ENCODE measurements at places on chromosomes 3 and 15. TPM values are rescaled to one million over a fixed set of nuclear protein-coding genes. Genes with fewer than 3 reads are reported as not detected.

The NPAP1 gene
- not detected for total RNA-seq

The NR1I2 gene
- 0.10 TPM for total RNA-seq

The SAMD7 gene
- not detected for total RNA-seq

The RTP3 gene
- total RNA-seq = not detected

The VILL gene
- 23.0 TPM for total RNA-seq

The CD86 gene
- total RNA-seq = 2.5 TPM

The CORO2B gene
- not detected for total RNA-seq

The B3GNT5 gene
- total RNA-seq = 0.71 TPM

The DUOXA2 gene
- not detected for total RNA-seq

The METTL6 gene
- total RNA-seq = 15.8 TPM

The FANCD2 gene
- 61.2 TPM for total RNA-seq

The MAPK6 gene
- total RNA-seq = 23.4 TPM

The PLA1A gene
- total RNA-seq = not detected

The HIGD2B gene
- not detected for total RNA-seq

DNA sequence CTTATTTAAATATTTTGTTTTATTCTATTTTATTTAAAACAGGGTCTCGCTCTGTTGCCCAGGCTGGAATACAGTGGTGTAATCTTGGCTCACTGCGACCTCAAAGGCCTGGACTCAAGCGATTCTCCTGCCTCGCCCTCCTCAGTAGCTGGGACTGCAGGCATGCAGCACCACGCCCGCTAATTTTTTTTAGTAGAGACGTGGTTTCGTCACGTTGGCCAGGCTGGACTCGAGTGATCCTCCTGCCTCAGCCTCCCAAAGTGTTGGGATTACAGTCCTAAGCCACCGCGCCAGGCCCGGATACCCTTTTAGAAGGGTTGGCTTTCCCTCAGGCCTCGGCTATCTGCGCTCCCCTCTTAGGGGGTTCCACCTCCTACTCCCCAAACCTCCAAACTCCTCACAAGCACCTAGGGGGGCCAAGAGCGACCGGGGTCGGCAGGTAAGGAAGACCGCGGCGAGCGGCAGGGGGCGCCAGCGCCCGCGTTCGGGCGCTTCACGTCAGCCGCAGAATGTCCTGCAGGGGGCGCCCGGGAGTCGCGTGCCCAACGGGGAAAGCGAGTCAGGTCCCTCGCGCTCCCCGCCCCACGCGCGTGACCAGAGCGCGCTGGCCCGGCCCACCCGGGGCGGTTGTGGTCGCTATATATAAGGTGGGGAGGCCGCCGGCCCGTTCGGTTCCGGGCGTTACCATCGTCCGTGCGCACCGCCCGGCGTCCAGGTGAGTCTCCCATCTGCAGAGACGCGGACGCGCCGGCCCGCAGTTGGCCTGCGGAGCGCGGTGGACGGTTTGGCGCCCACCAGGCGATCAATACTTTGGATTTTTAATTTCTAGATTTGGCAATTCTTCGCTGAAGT lies 51.8 kb upstream of the GATM start:
- DNase-seq = peak; percentile 87

GRCh38 chr3:67486883-67487282 lies 167.5 kb downstream of the SUCLG2 start:
- no peak for DNase-seq

GRCh38 chr3:179765396-179765795 lies 112.6 kb downstream of the USP13 start:
- no peak for DNase-seq

GRCh38 chr15:31197497-31198414 lies 96.2 kb upstream of the TRPM1 start:
- DNase-seq = peak; percentile 42

DNA sequence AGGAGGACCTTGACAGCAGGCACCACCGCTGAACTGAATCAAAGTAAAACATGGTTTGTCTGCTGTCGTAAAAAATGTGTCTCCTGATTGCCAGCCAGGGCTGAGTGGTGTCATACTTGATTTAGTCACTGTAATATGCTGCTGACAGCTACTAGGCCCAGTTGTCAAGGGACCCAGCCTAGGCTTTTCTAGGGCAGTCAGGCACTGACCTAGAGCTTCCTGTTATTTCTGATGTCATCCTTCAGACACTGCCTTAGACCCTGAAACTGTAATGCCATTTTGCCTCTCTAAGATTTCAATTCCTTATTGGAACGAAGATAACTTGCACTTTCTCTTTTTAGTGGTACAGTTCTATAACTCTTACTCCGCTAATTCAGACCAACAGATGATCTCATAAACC lies 2.6 kb upstream of the MRPL3 start:
- no peak for DNase-seq

DNA sequence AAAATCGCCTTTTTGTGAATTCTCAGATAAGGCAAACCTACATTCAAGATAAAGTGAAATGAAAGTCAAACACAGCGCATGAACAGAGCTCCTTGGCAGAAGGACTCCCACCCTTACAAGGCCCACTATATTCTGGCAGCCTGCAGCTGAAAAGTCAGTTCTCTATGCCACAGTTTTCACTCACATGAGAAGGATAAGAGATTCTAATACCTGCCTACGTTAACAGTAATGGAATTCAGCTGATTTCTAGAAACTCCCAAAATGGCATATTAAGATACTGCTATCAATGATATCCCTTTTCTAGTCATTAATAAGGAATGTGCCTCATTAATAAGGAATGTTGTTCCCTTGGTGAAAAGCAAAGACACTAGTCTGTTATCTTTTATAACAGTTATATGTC lies 27.0 kb downstream of the SLC30A4 start:
- DNase-seq = no peak

DNA sequence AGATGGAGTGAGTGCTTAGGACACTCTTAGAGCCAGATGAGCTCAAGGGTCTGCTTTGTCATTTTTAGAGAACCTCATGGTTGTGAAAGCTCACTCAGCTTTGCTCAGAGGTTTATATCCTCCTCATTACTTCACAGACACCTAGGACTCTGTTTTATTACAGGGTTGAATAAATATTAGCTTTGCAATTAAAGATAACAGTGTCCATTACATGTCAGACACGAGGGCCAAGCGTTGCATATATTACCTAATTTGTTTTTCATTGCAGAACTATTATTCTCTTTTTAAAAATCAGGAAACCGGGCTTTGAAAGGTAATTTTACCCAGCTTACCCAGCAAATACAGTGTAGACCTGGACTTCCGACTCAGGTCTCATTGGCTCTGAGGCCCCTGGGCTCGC lies 16.1 kb downstream of the MAP6D1 start:
- DNase-seq = no peak

- DNase-seq = no peak
Observed at GRCh38 chr3:3853544-3853943, 54.3 kb downstream of the LRRN1 start.

DNA sequence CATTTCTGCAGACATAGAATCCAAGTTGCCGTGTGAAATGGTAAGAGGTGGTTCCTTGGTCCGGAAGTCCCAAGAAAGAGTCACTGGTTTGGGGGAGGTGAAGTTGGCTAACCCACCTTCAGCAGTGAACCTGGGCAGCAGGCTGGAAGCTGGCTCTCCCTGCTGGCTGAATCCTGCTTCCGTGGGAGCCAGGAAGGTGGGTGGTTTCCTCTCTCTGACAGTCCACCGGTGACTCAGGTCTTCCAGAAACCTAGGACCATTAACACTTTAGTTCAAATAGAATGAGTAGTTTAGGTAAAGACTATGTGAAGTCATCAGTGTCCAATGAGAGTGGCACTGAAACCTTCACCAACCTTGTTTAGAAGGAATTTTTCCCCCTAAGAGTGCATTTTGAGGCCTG lies 87.4 kb upstream of the CACNA2D3 start:
- no peak for DNase-seq

GRCh38 chr3:78347176-78347575 lies 1307.3 kb downstream of the ROBO2 start:
- no peak for DNase-seq

GRCh38 chr3:123276346-123277006 lies 74.7 kb downstream of the SEC22A start:
- DNase-seq = no peak

DNA sequence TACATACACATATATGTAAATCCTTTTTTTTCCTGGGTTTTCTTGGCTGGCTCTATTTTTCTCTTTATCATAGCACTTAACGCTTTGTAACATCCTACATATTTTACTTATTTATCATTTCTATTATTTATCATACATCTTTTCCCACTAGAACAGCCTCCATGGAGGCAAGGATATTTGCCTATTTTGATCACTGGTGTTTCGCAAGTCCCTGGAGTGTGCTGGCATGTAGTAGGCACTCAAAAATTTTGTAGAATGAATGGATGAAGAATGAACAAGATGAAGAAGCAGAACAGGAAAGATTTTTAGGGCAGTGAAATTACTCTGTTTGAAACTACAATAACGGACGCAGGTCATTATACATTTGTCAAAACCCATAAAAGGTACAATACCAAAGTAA lies 83.0 kb upstream of the PTX3 start:
- no peak for DNase-seq

GRCh38 chr3:77536038-77536775 lies 496.3 kb downstream of the ROBO2 start:
- no peak for DNase-seq

DNA sequence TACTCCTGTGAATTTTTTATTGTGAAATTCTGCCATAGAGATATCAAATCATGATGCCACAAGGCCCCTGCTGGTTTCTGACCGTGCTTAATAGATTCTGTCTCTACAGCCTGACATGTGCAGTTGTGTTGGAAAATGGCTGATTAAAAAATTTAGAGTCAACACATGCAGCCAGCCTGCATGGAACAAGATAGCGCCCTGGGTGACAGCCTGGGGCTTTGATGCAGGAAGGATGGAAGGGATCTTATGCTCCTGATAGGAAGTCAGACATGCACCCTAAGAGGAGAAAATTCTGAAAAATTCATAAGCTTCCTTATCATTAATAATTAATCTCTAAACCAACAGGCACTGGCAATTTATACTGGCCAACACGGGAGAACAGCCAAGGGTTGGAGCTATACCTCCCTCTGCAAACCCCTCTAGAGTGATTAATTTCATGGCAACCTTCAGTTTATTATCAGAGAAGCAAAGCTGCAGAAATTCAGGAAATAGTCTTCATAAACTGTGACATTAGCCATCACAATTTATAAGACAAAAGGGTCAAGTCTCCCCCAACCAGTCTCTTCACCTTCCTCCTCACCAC lies 198.4 kb downstream of the CADPS start:
- DNase-seq = no peak

GRCh38 chr3:141986548-141987107 lies 110.2 kb downstream of the ATP1B3 start:
- DNase-seq = no peak

DNA sequence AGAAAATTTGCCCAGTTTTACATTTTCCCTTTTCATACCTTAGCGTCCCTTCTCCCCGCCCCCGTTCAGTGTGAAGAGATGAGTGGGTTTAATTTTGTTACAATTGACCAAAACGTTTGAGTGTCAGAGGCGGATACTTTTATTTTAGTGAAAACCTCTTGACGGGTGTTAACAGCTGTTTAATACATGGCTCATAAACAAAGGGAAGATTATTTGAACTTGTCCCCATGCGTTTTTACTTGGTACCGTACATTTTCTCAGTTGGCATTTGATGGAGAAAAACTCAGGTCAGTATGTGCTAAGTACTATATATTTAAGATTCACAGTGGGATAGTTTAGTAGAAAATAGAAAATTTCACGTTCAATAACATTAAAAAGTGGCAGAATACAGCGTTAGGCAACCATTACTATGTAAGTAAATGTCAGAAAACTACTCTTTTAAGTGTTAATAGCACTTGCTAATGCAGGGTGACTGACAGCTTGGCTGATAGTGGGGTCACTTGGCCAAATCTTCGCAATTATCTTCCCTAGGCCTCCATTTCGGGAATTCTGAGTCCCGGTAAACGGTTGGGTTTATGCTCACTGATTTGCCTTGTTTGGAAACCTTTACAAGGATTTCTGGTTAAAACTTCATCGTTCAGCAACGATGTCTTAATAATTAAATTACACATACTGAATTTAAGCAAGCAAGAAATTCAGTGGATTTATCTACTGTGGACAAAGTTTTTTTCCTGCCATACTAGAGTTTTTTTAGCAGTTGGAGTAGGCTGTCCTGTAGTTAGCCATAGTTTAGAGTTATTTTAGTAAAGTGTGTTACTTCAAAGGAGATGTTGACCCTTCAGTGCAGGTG lies 4.8 kb downstream of the CHD2 start:
- DNase-seq = no peak

DNA sequence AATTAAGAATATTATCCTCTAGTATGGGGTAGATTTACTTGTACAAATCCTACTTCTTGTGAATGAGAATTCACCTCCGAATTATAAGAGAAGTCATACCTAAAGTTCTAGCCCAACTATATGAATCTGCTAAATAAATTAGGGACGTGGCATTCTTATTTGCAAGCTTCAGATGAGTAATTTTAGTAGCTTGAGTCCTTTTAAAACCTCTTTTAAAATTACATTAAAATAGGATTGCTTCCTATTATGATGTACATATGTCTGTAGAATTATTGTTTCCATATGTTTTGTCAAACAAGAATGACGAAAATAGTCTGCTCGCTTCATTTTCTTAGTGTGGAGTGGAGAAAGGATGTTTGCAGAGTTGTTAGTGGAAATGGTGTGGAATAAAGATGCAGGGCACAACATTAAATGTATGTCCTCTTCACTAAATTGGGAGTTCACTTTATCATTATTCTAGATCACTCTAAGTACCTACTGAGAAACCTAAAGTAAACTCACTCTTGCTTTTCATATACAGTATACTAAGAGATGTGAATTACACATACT lies 59.4 kb downstream of the CMSS1 start:
- DNase-seq = no peak

GRCh38 chr3:131020122-131020693 lies 6.4 kb downstream of the ASTE1 start:
- DNase-seq = no peak

DNA sequence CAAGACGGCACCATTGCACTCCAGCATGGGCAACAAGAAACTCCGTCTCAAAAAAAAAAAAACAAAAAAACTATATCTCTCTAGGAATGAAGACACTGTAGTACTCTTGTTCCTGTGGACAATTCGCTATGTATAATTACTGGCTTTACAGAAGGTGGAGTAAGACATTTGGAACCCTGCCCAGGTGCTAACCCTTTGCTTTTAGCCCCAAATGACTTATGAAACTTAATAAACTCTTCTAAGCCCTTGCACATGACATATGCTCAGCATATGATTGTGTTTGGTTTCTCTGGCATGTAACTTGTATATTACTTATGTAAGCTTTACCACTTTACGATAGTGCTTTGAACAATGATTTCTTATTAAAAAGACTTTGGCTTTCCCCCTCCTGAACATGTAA lies 27.3 kb upstream of the PRTG start:
- DNase-seq = no peak

GRCh38 chr15:77516786-77517185 lies 96.1 kb downstream of the HMG20A start:
- no peak for DNase-seq

DNA sequence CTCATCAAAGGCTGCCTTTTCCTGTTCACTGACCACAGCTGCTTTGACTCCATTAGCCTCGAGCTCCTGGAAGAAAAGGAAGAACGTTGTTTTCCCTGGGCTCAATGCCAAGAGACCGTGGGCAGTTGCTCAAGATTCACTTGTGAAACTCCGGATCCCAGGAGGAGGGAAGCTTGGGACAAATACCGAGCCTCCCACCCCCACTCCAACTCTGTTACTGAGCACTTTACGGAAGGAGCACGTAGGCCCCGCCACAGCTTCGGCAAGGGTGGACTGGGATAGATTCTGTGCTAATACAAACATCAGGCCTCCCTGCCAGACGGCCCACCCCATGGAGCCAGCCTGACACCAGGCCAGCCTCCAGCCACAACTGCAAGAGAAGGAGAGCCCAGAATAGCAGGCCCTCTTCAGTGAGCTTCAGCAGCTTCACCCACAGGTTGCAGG lies 10.8 kb upstream of the FANCD2 start:
- no peak for DNase-seq

GRCh38 chr15:48084759-48085590 lies 35.8 kb upstream of the SLC24A5 start:
- DNase-seq = no peak

Data from activated CD4-positive, alpha-beta T cell treated with anti-CD3 and anti-CD28 coated beads, Interleukin-2, amount 10 ng/mL, durations not matched to agents 7 days and 5 days (primary cell).